ENCODE measurements at places on chromosomes 5 and 9.

- DNase-seq, result peak; percentile 55
Measured at GRCh38 chr9:84953797-84954705, 284.5 kb downstream of the NTRK2 start.

DNA sequence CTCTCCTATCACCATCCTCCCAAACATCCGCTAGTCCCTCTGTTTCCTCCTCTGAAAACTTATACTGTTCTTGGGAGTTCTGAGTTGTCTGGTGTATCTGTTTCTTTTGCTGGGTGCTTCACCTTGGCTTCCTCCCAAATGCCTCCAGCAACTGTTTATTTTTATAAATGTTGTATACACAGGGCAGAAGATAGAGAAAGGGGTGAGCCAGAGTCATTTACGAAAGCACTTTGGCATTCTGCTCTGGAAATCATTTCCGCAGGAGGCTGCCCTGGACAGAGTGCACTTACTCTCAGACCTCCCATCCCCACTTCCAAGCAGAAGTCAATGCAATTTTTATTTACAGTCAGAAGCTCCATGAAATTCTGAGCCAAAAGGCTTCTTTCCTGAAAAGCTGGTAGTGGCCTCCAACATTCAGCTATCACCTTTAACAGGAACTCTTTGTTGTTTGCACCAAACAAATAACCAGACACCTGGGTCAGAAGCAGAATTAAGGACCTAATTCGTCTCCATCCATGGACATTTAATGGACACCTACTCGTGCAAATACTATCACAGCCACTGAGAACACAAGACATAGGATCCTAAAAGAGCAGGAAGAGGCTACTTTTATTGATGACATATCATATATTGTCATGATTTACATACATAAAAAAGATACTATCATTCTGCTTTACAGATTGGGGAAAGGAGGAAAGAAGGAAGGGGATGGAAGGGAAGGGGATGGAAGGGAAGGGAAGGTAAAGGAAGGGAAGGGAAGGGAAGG, 229.5 kb upstream of the PAPPA start:
- DNase-seq, result no peak

DNA sequence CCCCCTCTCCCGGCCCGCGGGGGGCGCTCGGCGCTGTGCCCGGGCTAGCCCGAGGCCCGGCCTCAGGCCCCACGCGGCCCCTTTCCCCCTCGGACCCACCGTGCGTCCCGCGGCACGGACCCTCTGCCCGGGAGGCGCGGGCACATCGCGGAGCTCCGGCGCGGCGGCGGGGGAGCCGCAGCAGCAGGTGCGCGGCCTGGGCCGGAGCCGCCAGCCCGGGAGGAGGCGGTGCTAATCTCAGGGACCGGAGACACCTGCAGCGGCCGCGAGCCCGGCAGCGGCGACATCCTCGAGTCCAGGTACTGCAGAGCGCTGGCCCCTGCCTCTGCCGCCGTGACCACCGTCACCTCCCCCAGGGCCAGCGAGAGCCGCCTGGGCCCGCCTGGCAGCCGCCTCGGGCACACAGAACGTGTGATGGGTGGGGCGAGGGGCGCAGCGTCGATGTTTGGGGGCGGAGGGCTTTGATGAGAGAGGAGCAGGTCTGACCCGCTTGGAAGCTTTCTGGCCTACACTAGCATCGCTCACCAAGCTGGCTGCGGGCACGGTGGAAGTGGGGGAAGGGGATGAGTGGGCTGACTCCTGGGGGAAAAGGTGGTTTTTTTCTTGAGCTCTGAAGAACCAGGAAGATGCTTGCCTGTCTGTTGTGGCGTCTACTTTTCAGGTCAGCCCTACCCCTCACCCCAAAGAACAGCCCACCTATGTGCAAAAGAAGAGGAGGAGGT, 524 bp downstream of the CYFIP2 start:
- DNase-seq, result no peak

- no peak for DNase-seq
Measured at GRCh38 chr9:122200960-122201595, 27.7 kb downstream of the LHX6 start.

DNA sequence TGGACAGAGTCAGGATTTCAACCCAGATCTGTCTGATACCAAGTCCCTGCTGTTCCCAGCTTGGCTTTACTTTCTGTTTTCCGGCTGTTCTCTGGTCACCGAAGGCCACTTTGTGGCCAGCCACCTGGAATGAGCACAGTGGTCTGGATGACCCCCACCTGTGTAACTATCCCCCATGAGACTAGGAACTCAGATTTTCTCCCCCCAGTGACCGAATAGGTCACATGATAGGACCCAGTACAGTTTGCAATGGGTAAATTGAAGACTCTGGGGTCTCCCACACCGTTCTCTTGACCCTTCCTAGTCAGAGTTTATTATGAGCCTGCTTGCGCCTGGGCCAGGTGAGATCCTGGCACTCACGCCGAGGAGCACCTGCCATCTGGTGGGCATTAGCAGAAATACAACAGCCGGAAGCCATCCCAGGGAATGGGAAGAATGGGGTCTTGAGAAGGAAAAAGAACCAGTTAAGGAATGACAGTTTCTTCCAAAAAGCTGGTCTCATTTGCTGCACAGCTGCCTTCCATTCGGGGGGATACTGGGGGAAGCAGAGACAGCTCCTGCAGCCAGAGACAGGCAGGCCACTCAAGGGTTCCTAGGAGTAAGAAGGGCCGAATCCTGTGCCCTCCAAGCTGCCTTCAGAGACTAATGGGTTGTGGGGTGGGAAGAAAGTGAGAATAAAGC, 7.1 kb downstream of the PHYHD1 start:
- peak; percentile 62 for DNase-seq

GRCh38 chr5:218457-219291, 554 bp downstream of the SDHA start:
- DNase-seq, result peak; percentile 20

DNA sequence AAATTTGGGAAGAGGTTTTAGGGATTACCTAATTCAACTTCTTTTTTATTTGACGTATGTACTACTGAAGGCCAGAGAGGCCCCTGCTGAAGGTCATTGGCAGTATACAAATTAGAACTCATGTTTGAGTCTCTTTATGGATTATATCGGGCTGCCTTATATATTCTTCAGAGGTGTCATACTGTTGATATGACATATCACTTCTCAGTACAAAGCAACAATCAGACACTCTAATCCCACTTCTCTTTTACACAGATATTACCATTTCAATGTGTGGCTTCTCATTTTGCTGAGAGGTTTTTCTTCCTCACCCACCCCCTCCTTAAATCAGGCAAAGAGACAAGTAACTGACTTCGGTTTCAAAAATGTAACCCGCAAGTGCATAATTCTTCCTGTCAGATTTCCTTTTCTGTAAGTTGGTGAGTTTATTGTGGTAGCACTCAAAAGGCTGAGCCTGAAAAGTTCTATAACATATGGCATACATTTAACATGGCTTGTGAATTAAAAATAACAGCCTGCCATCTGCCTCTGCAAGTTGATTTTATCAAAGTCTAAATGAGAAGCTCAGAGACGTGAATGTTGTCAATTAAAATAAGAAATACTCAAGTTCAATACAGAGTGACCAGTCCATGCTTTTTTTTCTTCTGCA, 163.6 kb upstream of the RORB start:
- no peak for DNase-seq

DNA sequence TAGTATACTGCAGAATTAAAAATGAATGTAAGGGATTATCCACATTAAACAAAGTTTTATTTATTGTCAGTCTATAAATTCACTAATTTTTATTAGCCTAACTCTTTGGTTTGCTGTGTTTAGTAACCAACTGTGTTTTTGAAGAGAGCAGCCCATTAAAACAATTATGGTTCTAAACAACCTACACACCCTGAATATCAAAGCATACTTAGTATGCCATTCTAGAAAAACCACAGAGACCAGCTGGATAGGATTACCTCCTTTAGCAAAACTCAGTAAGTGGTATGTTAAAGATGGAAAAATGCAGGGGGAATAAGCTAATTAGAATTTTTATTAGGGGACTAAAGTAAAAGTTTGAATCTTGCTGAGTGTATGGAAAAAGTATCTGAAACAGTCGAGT, 1981.7 kb upstream of the NUDT12 start:
- no peak for DNase-seq

- no peak for DNase-seq
Measured at GRCh38 chr9:4333231-4333740, 33.4 kb upstream of the GLIS3 start.

GRCh38 chr9:136695435-136695895, 8.2 kb upstream of the AGPAT2 start:
- no peak for DNase-seq

DNA sequence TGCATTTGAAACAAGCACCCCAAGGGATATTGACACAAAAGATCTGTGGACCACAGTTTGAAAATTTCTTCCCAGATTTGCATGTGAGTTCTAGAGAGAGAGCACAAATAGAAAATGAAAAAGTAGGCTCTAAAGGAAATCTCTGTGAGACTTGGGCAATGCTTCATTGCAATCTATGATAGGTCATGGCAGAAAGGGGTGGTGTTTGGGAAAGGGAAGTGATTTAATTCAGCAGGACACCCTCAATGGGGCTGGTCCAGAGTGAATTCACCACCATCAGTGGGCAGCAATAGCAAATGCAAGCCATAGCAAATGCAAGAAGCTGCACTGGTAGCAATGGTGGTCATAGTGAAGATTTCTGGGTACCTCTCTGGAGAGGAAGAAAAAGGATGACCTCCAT, 58.1 kb downstream of the ANKRD55 start:
- DNase-seq, result no peak

DNA sequence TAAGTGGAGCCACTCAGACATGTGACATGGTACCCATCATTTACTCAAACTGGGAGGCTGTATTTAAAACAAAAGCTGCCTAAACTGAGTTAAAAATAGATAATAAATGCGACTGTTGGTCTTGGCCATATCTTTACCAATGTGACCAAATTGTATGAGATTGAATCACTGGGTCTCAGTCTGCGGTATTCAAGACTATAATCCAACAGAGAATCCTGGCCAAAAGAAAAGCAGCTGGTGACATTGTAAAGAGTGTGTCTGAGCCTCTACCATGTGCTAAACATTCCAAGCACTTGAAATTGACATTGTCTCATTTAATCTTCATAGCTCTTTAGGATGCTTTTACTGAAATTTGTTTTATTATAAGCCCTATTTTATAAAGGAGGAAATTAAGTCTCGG, 282.6 kb downstream of the ZNF608 start:
- no peak for DNase-seq

GRCh38 chr9:1837453-1838084, 177.6 kb upstream of the SMARCA2 start:
- DNase-seq, result peak; percentile 53

- no peak for DNase-seq
Measured at GRCh38 chr9:88202321-88202720, 64.0 kb upstream of the SPATA31C2 start.

GRCh38 chr5:37957218-37957617, 117.4 kb upstream of the GDNF start:
- no peak for DNase-seq

GRCh38 chr5:1917830-1918487, 35.2 kb upstream of the IRX4 start:
- no peak for DNase-seq

- no peak for DNase-seq
Measured at GRCh38 chr5:179311091-179311470, 34.2 kb downstream of the ADAMTS2 start.

DNA sequence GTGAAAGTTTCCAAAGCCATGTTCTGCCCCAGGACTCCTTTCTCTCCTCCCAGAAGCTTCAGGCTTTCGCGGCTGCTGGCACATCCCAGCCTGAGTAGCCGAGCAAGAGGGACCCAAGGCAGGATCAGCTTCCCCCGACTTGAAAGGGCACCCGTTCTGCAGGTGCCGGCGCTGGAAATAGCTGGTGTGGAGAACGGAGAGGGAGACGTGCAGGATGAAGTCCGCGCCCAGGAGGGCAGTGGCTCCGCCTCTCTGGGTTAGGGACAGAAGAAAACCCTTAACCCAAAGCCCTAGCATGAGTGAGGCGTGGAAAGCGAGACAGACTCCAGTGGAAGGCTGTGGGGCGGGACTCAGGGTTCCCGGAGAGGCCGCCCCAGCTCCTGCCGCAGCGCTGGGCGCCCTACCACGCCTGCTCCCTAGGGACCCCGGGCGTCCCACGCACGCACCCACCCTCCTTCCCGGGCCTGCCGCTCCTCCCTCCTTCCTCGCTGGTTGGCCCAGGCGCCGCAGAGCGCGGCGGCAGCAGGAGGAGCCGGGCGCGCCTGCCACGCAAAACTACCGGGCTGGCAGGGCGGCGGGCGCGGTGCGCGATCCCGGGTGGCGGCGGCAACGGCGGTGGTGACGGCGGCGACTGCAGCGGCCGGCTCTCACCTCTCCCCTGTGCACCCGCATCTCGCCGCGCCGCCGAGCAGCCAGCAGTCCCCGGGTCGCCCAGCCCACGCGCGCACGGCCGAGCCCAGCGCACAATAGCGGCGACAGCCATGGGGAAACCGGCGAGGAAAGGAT, at the start of gene SLC1A1:
Gene SLC1A1 (plus strand): TSS at position 550 of the 786 bp plus-strand sequence. CDS start 212 bp downstream, at position 762.
- no peak for DNase-seq

All from hematopoietic multipotent progenitor cell treated with erythropoietin and hydrocortisone succinate and interleukin-3 and kit ligand, for 8 days (in vitro differentiated cells).